Tibial artery (tissue), 4 donors: ENCODE measurements at places on chromosomes 4 and X.

DNA sequence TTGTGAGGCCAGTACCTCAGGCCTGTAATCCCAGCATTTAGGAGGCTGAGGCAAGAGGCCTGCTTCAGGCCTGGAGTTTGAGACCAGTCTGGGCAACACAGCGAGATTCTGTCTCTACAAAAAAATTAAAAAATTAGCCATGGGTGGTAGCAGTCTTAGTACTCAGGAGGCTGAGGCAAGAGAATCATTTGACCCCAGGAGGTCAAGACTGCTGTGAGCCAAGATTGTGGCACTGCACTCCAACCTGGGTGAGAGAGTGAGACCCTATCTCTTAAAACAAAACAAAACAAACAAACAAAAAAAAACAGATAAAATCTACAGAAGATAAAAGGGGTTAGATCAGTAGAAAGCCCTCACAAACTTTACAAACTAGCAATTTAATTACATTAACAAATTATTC lies 80.7 kb downstream of the MAB21L2 start:
- DNase-seq = no peak

DNA sequence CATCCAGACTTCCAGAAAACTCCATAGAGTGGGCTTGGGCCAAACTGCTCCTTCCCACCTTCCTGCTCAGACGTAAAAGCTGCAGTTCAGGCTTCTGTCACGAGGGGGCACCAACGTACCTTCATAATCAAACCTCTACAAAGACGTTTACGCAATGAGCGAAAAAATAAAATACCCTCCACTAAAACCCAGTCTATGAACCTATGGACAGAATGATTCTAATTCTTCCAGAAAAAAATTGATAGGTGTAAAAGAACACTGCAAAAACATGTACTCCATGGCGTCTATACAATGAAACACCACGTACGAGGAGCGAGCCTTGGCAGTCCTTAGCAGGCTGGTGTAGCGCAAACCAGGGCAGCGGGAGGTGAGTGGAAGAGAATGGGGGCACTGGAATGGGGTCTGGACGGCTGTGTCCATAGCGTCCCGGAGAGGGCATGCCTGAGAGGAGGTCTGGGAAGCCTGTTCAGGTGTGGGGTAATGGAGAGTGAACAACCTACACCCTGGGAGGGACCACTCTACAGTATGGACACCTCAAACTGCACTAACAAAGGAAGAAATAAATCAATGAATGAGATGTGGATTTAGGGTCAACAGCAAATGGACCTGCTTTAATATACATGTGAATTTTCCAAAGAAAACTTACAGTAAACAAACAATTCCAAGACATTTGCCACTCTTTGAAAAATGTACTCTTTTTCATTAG lies 14.4 kb upstream of the RAB40A start:
- DNase-seq = peak; percentile 83

DNA sequence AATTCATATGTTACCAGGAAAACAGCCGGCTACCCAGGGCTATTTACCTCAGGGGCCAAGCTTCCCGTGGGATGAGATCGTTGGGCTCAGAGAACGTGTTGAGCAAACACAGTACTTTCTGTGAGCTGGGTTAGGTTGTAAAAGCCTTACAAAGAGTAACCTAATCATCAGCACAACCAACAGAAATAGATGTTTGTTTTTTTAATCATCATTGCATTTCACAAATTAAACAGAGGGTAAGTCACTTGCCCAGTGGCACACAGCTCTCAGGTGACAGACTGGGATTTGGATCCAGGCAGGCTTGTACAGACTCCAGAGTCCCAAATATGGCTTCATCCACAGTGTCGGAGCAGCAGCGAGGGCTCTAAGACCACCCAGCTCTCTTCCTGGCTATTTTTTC lies 20.1 kb downstream of the SPON2 start:
- no peak for DNase-seq

GRCh38 chr4:71270901-71271300 lies 67.9 kb upstream of the SLC4A4 start:
- DNase-seq = no peak

- peak; percentile 35 for DNase-seq
Measured at GRCh38 chr4:89829470-89830138, 7.4 kb downstream of the SNCA start.
